ENCODE measurements at places on chromosomes 2 and 18. TPM values are rescaled to one million over a fixed set of nuclear protein-coding genes. Genes with fewer than 3 reads are reported as not detected.

RABL2A gene
- total RNA-seq = 9.8 TPM

YPEL5 gene
- 52.1 TPM for total RNA-seq

HOXD3 gene
- 0.20 TPM for total RNA-seq

FZD7 gene
- total RNA-seq = 5.4 TPM

STPG4 gene
- total RNA-seq = not detected

BOLL gene
- total RNA-seq = not detected

SIX3 gene
- total RNA-seq = 0.58 TPM

ACMSD gene
- not detected for total RNA-seq

CBLN2 gene
- total RNA-seq = 0.05 TPM

ANTXR1 gene
- 134 TPM for total RNA-seq

XDH gene
- total RNA-seq = 1.2 TPM

DPYSL5 gene
- total RNA-seq = 6.8 TPM

POTEI gene
- total RNA-seq = not detected

PROKR1 gene
- total RNA-seq = not detected

CPLX4 gene
- not detected for total RNA-seq

CCDC85A gene
- 0.20 TPM for total RNA-seq

SCN2A gene
- total RNA-seq = 0.01 TPM

SERPINB7 gene
- 1.7 TPM for total RNA-seq

KCNJ3 gene
- total RNA-seq = not detected

FKBP1B gene
- 9.8 TPM for total RNA-seq

OSR1 gene
- 8.9 TPM for total RNA-seq

SP140 gene
- total RNA-seq = 0.45 TPM

RASGRP3 gene
- total RNA-seq = 1.1 TPM

MYL1 gene
- not detected for total RNA-seq

IL37 gene
- not detected for total RNA-seq

ZNF521 gene
- not detected for total RNA-seq

ESPNL gene
- total RNA-seq = 0.16 TPM

ABCG5 gene
- total RNA-seq = not detected

SGPP2 gene
- 0.29 TPM for total RNA-seq

Data from A549 treated with CORT108297 at 1 μM for 4 hours (cell line).